ENCODE measurements at places on chromosomes 1 and 21. TPM values are rescaled to one million over a fixed set of nuclear protein-coding genes. Genes with fewer than 3 reads are reported as not detected.

DNA sequence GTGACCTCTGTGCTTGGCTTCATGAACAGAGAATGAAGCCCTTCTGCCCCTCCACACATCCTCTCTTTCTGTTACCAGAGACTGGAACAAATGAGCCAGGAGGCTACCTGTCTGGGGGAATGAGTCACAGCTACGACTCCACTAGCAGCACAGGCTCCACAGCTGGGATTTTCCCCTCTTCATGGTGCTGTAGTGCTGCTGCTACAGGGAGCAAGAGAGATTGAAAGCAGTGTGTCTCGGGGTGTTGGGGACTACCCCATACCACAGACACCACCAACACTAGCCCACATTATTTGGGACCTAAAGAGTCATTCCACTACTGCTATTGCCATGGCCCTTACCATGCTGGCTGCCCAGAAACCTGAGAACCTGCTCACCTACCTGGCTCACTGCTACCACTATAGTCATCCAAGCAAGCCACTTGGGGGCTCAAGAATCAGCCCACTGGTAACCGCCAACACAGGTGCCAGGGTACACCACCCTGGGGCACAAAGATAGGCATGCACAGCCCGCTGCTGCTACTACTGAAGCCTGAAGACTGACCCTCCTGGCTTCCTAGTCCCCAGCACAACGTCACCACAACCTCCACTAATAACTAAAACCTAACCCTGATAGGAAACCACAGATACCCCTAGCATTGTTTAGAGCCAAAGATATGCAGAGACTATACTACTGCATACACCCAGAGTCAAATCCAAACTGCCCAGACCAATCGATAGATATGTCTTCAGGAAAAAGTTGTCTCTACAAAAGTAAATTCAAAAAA is 17.7 kb downstream of the CD1E start:
- DNase-seq, result no peak

DNA sequence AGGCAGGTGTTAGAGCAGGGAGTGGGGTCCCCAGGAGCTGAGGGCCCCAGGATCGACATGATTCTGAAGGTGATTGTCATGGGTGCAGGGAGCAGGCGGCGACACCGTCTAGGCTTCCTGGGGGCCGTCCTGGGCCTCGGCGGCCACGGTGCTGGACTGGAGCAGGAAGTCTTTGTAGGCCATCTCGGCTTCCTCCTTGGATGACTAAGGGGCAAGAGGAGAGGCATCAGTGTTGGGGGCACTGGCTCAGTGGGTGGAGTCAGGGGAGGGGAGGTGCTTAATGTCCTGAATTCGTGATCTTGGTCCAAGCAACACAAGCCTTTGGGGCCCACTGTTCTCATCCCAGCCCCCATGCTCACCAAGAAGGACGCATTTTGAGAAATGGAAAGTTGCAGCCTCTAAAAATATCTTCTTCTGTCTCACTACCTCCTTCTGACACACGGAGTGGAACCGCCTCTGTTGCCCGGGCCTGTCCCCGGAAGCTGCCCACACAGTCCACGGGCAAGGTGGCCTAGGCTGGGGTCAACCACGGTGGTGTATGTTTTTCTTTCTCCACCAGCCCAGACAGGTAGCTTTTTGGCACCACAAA is 8.6 kb upstream of the FCMR start:
- DNase-seq, result no peak

GRCh38 chr1:221837896-221838295 is 96.0 kb upstream of the DUSP10 start:
- no peak for DNase-seq

GRCh38 chr1:170200161-170200560 is 54.4 kb downstream of the NTMT2 start:
- no peak for DNase-seq

Gene HSD11B1
- total RNA-seq, result not detected

All from mesothelial cell of epicardium (in vitro differentiated cells).